GM04504 (cell line): ENCODE measurements at places on chromosomes 7 and 10.

DNA sequence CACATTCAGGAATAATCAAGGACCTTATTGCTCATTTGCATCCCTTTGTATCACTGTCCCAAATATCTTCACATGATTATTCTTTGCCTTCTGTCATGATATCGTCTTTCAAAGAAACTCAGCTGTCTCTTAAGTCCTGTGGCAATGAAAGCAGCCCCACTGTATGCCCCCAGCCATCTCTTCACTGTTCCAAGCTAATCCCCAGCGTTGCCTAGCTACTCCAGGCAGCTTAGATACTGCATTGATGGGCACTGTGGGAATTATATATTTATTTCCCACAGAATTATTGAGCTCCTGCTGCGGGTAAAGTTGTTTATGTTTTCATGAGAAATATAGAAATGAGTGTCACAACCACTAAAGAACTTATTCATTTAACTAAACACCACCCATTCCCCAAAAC is 38.8 kb downstream of the SND1 start:
- no peak for DNase-seq

DNA sequence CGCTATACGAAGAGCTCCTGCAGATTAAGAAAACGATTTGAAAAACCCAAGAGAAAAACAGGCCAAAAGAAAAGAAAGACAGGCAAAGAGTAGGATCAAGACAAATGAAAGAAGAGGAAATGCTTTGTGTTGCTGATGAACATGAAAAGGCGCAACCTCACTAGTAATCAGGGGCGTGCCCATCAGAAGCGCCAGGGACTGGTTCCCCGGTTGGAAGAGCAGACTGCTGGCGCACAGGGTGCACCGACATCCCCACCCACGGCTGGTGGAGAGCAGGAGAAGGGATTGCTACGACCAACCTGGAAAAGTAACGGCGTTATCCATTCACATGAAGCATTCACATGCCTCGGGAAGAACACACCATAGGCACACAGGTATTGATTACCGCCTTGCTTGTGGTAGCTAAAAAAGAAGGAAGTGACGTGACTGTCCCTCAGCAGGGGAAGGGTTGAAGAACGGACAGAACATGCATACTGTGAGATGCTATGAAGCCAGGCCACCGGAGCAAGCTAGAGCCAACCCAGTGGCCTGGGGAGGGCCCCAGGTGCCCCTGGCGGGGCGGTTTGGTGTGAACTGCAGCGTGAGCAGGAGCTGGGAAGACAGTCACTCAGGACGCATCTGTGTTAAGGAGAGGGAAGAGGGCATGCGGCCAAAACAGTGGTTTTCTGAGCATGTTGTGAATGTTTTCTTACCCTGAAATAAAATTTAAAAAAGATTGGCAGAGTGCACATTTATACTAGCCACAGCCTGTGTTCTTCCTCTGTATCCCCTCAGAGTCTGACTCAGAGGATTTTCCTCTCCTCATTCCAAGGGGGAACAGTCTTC is 18.3 kb downstream of the AGAP3 start:
- DNase-seq, result no peak

DNA sequence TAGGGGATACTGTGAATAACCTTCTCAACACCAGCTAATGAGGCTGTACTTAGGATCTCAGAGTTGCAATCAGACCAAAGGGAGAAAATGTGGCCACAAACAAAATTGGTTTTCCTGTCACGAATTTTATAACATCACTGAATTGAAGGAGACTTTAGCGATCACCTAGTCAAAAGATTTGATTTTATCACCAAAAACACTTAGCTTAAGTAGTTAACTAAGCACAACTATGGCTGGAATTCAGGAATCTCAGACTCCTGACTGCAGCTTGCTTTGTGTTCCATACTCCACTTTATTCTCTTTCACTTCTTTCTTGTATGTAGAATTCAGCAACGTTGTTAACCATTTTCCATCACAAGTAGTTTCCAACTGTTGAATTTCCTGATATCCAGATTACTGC is 152.0 kb downstream of the SLC16A9 start:
- DNase-seq, result no peak

GRCh38 chr10:110093722-110094121 is 85.9 kb downstream of the ADD3 start:
- DNase-seq, result no peak

DNA sequence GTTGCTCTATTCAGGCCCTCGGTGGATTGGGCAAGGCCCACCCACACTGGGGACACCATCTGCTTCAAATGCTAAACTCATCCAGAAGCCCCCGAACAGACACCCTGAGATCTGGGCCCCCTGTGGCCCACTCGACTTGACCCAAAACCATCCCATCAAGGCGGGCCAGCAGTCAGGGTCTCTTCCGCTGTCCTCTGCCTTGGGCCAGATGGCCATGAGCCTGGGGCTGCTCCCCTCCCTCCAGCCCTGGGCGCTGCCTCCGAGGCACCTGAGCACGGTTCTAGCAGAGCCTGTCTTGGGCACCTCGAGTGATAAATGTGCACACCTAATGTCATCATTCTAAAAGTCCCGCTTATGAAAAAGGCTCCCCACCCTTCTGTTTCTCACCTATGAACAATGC is 449.4 kb downstream of the TCERG1L start:
- no peak for DNase-seq

GRCh38 chr10:32357056-32357735 is 10.2 kb upstream of the EPC1 start:
- no peak for DNase-seq

DNA sequence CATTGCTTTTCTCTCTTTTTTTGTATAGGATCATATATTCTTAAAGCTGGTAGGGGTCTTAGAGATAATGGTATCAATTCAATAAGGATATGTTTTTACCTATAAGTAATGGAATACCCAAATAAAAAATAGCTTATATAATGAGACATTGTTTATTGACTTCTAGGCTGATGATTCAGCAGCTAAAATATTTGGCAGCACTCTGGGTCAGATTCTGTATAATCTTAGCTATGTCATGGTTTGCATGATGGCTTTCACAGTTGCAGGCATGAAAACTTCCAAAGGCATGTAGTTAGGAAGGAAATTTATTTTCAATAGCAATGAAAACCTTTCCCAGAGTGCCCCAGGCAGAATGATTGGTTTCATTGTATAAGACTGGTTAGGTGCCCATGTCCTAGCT is 32.1 kb upstream of the A1CF start:
- peak; percentile 42 for DNase-seq

DNA sequence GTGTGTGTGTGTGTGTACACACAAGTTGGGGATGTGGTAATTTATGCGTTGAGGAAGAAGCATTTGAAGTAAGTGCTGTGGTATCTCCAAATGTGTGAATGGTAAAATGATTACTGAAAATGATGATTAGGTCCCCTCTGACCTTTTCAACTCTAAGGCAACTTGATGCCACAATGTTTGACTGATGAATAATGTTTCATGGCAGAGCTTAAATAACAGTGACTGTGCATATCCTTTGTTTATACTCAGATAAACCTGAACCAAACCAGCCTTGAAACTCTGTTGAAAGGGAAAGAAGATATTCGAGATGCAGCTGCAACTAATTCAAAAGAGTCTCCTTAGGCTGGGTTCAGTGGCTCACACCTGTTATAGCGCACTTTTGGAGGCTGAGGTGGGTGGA is 64.8 kb upstream of the YAE1 start:
- DNase-seq, result no peak

DNA sequence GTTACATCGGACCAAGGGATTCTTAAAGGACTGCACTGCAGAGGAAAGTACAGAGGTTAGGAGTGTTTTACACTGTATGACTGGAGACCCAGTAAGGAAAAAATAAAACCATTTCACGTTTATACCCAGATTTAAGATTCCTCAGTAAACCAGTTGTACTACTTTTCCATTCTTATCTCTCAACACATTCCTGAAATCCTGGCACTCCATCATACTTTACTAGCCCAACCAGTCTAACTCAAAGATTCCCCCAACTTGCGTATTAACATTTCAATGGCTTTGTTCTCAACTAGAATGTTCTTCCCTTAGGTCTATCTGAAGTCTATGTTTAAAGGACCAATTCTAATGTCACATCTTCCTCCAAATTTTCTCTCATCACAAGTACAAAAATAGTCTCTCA is 8.0 kb downstream of the CCDC186 start:
- no peak for DNase-seq

GRCh38 chr10:93095225-93095624 is 21.5 kb downstream of the CYP26A1 start:
- no peak for DNase-seq

DNA sequence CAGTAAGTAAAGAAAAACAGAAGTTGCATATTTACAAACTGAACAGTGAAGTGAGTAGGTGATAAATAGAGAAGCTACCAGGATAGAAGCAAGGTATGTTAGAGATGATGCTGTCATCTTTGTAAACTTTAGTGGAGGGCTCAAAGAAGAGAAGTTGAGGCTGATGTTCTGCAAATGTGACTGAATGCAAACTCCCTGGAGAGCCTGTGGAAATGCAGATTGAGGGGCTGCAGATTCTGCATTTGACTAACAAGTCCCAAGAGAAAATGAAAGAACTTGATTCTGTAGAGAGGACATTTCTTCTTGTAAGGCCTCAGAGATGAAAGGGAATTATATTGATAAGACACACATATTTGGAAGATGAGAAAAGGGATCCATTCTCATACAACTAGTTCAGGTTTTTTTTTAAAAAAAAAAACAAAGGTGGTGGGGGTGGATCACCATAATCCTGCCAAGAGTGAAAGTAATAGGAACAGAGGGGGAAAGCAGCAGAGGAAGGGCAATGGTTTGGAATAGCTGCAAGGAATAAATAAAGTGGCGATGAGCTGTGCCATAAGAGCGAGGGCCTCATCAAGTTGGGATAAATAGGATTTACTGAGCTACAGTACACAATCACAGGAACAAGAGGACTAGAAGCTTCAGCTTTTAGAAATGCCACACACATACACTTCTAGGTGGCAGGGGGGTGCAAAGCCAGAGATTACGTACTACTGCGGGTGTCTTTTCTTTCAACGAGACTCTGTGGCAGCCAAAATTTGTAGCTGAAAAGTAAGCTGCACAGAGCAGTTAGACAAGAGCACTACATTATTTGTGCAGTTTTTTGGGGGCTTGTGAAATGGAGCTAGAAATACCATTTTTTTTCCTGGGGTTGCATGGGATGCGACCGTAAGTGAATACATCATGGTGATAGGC is 778.5 kb downstream of the NRG3 start:
- DNase-seq, result no peak

DNA sequence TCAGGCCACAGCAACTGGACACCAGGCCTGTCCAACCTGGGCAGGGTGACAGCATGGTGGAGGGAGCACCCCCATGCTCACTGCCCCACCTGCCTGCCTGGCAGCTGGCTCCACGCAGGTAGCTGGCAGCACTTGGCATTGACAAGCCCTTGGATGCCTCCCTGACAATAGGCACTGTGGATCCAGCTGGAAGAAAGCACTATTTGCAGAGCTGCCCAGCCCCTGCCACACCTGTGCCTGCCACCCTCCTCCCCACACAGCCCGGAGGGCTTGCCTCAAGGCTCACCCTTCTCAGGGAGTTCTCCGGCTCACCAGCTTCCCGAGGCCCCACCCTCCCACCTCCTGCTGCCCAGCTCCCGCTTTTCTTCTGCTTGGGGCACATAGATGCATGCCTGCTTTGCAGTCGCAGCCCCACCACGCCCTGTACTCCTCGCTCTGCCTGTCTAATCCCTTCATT is 160.1 kb downstream of the NEURL1 start:
- DNase-seq, result no peak

- peak; percentile 80 for DNase-seq
Measured at GRCh38 chr7:17369691-17370426, 71.4 kb downstream of the AHR start.

GRCh38 chr10:44457259-44457658 is 72.4 kb upstream of the CXCL12 start:
- no peak for DNase-seq
